ENCODE measurements at places on chromosomes 2 and 18.

DNA sequence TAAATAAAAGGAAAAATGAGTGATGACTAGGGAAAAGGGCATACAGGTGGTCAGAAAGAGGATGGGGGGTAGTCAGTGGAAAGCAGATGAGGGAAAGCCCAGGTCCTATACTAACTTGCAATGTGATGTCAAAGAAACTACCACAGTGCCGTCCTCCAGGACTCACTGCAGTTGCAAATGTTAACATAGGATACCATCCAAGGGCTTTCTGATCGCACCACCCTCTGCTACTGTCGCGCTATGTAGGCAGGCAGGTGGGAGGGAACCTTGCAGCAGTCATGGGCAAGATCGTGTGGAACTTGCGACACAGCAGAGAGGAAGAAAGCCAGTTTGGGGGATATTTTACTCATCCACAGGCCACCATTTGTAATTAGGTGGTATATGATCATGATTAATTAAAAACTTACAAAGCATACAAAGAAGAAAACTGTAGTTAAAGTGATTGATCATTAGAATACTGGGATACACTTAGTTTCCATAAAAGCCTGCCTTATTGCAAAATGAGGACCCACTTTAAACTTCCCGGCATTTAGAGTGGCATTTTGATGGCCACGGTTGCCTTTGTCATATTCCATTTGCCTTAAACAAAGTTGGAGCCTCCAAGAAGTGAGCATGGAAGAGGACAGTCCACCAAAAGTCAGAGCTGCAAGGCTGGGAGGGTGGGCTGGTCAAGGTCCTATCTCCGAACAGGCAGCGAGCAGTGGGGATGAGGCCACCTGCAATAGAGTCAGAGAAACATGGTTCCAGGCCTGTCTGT is 8.5 kb upstream of the ROCK2 start:
- H3K27ac ChIP-seq, result no peak overlapping the region
- H3K36me3 ChIP-seq, result no peaks in the 10 kb centered on the region
- no peak for DNase-seq
- peaks cover 26% of the 10 kb centered on the region for H3K27me3 ChIP-seq
- H3K4me1 ChIP-seq, result no peaks in the 10 kb centered on the region

GRCh38 chr18:31946305-31947046 is 3.5 kb upstream of the TRAPPC8 start:
- H3K27me3 ChIP-seq, result peaks cover 3% of the 10 kb centered on the region
- DNase-seq, result no peak
- no peak overlapping the region for H3K4me3 ChIP-seq
- peaks cover 2% of the 10 kb centered on the region for H3K36me3 ChIP-seq

GRCh38 chr18:41850781-41851180 is 104.3 kb upstream of the PIK3C3 start:
- no peak overlapping the region for H3K4me3 ChIP-seq
- H3K27me3 ChIP-seq, result peaks cover 16% of the 10 kb centered on the region
- no peak for DNase-seq
- no peaks in the 10 kb centered on the region for H3K4me1 ChIP-seq
- H3K27ac ChIP-seq, result no peak overlapping the region

DNA sequence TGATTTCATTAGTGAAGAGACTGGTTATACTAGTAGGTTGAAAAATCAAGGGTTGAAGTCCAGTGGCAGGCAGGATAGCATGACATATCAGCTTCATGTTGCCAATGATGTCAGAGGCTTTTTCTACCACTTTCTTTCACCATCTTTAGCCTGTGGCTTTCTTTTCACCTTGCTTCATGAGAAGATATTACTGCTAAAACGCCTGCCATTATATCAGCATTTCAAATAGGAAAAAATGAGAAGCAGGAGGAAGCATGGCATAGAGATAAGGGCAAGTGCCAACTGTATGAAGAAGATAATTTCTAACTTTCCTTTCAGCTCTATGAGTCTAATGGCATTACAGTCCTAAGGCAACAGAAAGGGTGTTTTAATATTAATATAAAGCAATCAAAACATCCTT is 270.2 kb upstream of the SYT4 start:
- no peaks in the 10 kb centered on the region for H3K4me1 ChIP-seq
- H3K36me3 ChIP-seq, result no peaks in the 10 kb centered on the region
- no peak overlapping the region for H3K4me3 ChIP-seq
- H3K27me3 ChIP-seq, result no peaks in the 10 kb centered on the region
